ENCODE measurements at places on chromosomes 6 and 20. TPM values are rescaled to one million over a fixed set of nuclear protein-coding genes. Genes with fewer than 3 reads are reported as not detected.

SLC17A1 gene
- not detected for polyA plus RNA-seq

NRSN1 gene
- polyA plus RNA-seq = 0.73 TPM

DNA sequence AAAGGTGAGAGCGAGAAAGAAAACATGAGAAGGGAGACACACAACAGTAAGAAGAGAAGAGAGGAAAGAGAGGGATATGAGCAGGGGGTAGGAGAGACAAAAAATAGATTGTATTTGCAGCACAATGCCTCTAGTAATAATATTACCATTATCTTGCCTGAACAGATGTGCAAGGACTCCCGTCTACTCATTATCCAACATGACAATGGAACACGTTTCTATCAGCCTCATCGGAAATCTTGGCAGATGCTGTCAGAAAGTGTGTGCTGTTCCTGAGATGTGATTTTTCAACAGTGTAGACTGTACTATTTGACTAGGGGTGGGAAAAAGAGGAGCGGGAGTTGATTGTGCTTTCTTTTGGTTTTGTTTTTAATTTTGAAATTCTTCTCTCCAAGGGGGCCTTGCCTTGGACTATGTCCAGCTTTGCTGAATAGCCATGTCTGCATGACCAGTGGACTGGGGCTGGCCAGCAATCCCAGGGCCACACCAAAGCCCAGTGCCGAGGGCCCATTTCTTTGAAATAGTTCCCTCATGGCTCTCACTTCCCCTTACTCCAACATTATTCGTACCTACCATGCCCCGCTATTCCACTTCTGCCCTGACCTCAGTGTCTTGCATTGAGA lies 11.3 kb upstream of the TRAM2 start:
- DNase-seq = no peak

PLCB4 gene
- polyA plus RNA-seq = 11.5 TPM

ATAT1 gene
- 7.6 TPM for polyA plus RNA-seq

DNA sequence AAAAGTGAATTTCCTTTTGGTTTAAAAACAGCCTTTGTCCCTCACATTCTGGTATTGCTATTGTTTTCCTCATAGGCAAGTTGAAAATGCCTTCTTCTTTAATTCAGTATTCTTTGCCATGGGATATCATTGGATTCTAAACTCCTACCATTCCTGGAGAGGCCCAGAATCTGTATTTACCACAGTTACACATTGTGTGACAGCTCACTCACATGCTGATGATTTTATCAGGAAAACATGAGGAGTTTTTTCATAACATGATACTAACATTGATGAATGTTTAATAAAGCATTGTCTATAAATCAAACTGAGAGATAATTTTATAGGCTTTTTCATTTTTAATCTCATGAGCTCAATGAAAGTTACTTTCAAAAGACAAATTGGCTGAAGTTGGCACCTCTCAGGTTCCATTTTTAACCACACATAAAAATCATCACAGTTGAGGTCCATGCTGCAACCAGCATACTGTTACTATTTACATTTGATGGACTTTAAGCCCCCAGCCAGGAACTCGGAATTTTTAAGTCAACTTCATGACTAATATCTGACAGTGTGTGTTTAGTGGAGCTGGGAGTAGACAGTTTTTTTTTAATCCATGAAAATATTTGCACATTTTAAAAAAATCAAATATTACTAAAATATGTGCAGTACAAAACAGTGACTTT lies 82.8 kb downstream of the FAM83B start:
- DNase-seq = no peak

CRISP2 gene
- not detected for polyA plus RNA-seq
